Cortex of kidney (tissue), 1 donor: ENCODE measurements at places on chromosomes 1 and 21.

DNA sequence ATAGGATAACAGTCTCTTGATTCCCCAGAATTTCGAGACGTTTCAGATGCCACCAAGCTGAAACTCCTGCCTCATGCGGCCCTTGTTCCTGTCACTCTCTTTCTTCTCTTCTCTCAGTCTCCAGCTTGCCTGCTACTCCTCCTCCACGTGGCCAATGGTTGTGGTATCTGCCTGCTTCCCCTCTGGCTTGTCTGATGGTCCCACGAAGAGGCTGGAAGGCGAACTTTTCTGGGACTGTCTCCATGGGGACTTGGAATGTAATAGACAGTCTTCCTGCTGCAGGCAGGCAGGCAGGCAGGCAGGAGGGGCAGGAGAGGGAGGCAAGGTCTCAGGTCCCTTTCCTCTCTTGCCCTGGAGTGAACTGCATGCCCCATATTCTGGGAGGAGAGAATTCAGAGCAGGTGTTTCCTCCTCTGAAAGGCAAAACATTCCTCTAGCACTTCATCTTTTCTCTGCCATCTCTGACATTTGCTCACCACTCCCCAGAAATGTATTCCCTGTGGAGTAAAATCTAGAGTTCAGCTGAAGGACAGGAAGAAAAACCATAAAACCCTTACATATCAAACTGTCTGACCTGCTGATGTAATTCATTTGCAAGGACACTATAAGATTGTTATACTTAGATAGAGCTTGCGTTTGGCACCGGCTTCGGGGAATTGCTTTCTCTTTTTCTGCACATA, 64.1 kb upstream of the GNG12 start:
- no peak for DNase-seq

DNA sequence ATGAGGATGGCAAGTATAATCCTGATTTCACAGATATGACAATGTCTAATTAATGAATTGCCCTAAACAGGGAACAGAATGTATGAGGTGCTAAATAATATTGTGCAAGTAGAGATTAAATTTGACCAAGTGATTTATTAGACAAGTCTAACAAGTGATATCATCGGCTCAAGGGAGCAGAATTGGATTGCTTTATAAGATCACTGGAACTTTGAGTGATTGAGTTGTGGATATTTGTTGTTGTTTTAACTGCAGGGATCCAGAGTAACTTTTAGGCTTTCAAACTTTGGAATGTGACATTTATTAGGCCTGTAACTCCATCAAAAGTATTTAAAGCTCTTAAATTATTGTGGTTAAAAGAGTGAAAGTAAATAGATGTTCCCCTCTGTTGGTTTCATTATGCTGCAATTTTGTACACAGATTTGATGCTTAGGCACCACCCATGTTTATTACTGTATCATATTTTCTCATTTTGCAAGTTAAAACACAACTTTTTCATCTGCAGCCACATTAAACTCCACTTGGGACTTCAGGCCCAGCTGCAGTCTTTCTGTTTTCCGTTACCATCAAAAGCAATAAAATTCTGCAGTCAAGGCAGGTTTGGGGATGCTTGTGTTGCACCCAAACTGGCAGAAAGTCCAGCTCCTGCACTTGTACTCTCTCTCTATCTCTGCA, 206.6 kb downstream of the HLX start:
- no peak for DNase-seq

GRCh38 chr1:3393987-3394920, 60.2 kb upstream of the ARHGEF16 start:
- no peak for DNase-seq

- DNase-seq: no peak
These were observed 16.4 kb downstream of the KNCN start for GRCh38 chr1:46535063-46535462.

DNA sequence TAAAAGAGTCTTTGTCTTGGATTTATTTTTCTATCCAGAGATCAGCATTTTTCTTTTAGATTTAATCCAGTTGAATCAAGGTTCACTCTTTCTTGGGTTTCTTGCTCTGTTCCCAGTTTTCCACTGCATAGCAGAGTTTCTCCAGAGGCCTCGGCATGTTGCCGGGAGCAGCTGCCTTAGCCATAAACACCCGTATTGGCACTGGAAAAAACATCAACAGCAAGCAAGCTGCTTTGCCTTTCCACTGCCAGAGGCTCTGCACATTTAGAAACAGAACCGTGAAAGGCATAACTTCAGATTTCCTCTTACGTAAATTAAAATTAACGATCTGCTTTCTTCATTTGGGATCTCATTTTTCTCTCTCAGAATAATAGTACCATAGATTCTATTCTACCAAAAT, 181.8 kb upstream of the L1TD1 start:
- no peak for DNase-seq

GRCh38 chr21:45300786-45301520, 13.3 kb upstream of the POFUT2 start:
- DNase-seq: no peak

- DNase-seq: no peak
These were observed 1.3 kb upstream of the LIN28A start for GRCh38 chr1:26409191-26409807.

- no peak for DNase-seq
These were observed 332.2 kb upstream of the USP24 start for GRCh38 chr1:55547405-55547804.

- no peak for DNase-seq
These were observed 7.1 kb downstream of the SLC37A1 start for GRCh38 chr21:42520628-42521253.

GRCh38 chr1:110770832-110771231, 96.1 kb upstream of the KCNA3 start:
- DNase-seq: no peak

DNA sequence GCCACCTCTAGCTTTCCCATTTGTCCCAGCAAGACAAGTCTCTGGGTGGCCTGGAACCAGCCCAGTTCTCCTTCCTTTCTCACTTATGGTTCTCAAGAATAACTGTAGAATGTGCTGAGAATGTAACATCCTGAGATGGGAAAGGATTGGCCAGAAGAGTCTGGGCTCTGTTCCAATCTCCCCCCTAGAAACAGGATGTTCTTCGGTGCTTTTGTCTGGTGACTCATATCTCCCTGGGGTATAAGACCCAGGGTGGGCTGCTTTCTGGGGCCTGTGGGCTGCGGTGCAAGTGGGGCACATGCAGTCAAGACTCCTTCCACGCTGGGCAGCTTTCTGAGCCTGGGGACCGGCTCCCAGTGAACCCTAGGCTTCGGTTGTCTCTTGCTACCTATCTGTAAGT, 251.2 kb upstream of the POU3F1 start:
- DNase-seq: no peak

- no peak for DNase-seq
These were observed 50.7 kb upstream of the GPR157 start for GRCh38 chr1:9179463-9180110.

- DNase-seq: no peak
These were observed 74.6 kb downstream of the DNTTIP2 start for GRCh38 chr1:93804412-93804811.
